D341Med (cell line): ENCODE measurements at places on chromosomes 3 and 15.

DNA sequence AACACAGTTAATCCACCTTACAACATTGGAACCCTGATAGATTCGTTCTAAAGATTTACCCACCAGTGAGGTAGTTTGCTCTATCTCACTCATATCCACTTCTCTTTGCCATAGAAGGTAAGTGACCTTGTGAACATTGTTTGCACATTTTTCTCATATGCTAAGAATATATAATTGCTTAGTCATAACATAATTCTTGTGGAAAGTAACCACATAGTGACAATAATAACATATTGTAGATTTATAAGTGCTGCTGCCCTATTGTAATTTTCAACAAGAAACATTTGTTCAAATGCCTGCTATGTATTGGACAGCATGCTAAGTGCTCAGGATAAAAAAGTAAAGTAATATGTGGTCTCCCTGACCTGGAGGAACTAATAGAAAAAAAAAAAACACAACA lies 554.2 kb upstream of the KCNMB2 start:
- DNase-seq = no peak

- DNase-seq = no peak
Measured at GRCh38 chr3:102089904-102090720, 240.8 kb downstream of the NFKBIZ start.

- no peak for DNase-seq
Measured at GRCh38 chr3:117548600-117548999, 839.0 kb downstream of the TUSC7 start.

DNA sequence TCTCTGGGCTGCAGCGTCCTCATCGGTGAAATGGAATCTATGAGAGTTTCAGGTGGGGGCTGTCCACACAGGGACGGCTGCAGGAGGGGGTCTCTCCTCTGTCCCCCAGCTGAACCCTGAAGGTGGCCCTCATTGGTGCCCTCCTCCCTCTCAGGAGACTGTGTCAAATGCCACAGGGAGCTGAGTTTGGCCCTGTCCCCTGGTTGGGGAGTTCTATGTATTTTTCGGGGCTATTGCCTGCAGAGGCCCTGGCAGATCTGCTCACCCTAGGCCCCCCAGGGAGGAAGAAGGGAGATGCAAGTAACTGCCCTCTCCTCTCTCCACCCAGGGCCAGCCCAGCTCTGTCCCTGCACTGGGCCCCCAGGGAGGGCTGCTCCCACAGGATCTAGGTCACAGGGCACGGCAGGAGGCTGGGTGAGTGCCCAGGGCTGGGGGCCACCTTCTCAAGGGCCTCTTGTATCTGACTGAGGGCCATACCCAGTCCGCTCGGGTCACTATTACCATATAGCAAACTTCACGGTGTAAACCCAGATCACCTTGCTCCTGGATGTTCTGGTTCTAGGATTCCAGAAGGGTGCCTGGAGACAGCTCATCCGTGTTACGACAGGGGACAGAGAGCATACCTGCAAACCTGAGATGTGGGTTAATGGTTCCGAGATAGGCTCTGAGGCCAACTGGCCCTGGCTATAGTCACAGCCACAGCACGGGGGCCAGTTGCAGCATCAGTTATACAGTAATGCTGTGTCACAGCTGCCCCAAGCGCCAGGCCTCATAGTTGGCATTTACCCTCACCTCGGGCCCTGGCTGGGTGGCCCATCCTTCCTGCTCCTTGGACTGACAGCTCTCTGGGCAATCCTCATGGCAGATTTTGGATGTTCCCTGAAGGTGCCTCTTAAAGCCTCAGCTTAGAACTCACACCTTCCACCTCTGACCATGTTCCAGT lies 102.4 kb upstream of the PRR23E start:
- DNase-seq = no peak

- no peak for DNase-seq
Measured at GRCh38 chr3:100269001-100269400, 8.2 kb downstream of the TBC1D23 start.

GRCh38 chr3:157351981-157352380 lies 84.7 kb upstream of the PTX3 start:
- DNase-seq = no peak

DNA sequence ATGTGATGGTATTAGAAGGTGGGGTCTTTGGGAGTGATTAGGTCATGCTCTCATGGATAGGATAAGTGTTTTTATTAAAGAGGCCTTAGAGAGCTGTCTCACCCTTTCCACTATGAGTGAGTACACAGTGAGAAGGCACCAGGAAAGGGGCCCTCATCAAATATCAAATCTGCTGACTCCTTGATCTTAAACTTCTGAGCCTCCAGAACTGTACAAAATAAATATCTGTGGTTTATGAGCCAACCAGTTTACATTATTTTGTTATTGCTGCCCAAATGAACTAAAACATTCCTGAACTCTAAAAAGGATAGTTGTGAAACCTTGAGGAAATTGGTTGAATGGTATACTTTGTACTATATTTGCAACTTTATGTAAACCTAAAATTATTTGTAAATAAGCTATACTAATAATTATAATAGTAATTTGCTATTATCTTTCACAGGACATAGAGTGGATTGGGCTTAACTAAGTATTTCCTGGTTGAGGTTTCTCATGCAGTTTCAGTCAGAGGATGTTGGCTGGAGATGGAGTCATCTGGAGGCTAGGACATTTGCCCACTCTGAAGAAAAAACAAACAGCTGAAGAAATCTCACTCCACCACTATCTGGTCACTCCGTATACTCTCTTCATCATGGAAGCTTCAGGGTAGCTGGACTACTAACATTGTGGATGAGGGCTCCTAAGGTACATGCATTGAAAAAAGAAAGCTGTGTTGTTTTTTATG lies 1068.6 kb upstream of the CADM2 start:
- no peak for DNase-seq

GRCh38 chr3:77462951-77463350 lies 423.1 kb downstream of the ROBO2 start:
- no peak for DNase-seq

DNA sequence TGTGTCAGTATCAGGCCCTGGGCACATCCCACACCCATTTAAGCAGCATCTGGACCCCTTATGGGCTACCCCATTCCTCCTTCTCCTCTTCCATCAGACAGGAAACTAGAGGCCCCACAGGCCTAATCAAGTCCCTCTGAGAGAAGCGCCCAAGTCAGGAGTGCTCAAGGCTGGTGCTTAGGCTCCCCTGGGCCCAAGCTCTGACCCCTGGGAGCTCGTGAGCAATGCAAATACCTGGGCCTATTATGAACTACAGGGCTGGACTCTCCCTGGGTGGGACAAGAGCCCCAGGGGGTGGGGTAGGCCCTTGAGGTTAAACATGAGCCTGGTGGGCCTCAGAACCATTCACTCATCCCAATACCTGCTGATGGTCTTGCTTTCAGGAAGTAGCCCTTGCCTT lies 57.4 kb downstream of the SEMA3G start:
- DNase-seq = no peak

DNA sequence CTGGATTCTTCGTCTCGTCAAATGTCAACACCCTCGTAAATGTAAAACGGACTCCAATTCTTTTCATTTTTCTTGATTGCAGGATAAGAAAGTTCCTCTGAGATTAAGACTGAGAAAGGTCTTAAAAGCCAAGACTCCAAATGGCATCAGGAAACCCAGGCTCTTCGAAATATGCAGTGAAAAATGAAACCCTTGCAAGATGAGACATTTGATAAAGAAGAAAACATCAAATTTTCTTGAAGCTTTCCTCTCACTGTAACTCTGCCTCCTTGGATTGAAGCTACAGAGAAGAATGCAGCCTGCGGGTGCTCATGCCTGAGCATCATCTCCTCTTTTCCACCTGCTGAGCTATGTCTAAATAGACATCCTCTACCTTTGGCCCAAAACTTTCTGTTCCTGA lies 342.4 kb upstream of the THBS1 start:
- DNase-seq = no peak

- DNase-seq = no peak
Measured at GRCh38 chr15:49154799-49155109, 645 bp downstream of the COPS2 start.

DNA sequence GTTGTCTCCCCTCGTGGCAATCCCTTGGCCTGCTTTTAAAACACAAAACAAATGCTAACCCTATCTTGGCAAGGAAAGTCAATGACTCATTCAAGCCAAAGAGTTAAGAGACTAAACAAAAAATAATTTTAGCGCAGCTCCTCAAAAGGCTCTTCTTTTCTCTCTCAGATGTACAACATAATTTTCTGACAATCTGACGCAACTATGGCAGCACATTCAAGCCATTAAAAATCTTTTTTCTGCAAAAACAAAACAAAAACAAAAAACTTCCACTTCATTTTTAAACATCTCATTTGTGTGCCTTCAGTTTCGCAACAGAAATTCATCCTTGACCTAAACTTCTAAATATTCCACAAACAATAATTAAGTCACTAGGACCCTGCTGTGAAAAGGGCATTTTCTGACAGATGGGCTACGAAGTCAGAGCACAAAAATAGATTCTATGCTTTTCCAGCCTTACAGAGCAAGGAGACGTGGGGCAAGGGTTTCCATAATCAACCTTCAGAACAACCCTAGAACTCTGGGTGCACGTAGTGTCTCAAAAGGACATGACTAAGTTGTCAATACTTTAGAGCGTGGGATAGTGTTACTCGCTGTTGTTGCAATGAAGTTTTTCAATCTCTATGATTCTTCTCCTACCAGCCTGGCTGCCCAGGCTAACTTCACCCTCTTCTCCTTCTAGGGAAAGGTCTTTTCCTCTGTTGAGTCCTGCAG lies 84.3 kb downstream of the MB21D2 start:
- no peak for DNase-seq

DNA sequence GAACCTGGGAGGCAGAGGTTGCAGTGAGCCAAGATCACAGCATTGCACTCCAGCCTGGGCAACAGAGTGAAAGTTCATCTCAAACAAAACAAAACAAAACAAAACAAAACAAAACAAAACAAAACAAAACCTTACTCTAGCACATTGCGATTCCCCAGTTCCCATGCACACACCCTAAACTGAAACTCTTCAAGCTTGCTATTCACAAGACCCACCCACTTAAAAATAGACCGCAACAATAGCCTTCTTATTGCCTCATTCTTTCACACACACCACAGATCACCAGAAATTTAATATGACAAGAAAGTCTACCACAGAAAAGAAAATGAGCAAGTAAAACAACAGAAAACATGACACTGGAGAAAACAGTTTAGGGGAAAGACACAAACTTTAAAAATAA lies 598.4 kb downstream of the FHIT start:
- no peak for DNase-seq

DNA sequence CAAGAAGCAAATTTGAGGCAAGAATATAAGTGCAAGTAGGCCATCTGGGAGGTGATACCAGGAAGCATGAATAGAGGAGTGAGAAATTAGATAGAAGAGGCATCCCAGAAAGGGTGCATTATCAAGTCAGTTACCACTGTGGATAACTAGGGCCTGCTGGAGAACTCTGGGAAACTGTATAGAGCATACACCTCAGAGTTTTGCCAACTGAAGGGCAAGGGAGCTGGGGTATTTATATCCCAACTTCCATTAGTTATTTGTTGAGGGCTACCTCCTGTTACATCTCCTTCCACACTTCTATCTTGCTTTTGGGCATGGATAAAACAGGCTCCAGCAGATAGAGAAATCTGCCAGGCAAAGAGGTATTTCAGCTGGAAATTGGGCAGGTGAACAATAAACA lies 83.5 kb upstream of the MRPL3 start:
- DNase-seq = no peak

DNA sequence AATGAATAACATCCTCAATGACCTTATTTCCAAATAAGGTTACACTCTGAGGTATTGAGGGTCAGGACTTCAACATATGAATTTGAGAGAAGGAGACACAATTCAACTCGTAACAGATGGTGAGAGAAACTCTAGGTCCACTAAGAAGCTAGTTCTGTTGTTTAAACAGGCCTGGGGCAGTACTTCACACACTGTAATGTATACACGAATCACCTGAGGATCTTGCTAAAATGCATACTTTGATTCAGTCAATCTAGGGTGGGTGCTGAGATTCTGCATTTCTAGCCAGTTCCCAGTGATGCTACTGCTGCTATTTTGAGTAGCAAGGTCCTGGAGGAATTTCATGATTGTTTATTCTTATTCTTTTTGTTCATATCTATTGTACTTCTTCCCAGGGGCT lies 186.8 kb downstream of the SATB1 start:
- DNase-seq = no peak

DNA sequence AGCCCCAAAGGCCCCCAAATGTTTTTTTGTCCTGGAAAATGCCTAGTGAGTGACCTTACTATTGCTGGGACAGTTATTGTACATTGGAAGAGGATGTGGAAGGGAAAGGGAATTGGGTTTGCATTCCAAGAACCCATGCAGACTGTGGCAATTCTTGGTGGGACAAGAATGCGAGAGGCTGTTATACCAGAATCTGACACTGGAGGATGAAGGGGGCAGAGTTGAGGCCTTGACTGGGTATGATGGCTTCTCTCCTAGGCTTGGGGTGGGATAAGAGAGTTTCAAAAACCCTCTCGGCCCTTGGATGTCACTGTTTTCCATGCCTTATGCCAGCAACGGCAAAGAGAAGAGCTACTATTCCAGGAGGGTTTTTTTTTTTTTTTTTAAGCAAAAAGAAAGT lies 25.3 kb downstream of the IL16 start:
- no peak for DNase-seq

GRCh38 chr3:122993124-122993978 lies 34.2 kb downstream of the SEMA5B start:
- no peak for DNase-seq

DNA sequence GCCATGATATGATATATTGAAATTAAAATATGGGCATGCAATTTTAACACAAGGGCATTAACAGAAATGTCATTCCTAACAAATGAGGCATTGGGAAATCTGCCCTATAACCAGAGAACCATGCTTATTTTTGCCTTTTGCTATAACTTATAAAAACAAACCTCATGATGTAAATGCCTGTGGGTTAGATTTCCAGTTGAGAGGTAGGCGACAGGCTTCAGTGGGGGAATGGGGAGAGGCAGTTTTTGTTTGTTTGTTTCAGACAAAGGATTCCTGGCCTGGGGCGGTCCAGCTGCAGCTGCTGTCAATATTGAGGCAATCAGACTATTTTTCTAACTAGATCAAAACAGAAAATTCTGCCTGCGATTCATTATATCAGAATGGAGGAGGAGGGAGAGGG lies 490.4 kb upstream of the CFAP20DC start:
- no peak for DNase-seq

DNA sequence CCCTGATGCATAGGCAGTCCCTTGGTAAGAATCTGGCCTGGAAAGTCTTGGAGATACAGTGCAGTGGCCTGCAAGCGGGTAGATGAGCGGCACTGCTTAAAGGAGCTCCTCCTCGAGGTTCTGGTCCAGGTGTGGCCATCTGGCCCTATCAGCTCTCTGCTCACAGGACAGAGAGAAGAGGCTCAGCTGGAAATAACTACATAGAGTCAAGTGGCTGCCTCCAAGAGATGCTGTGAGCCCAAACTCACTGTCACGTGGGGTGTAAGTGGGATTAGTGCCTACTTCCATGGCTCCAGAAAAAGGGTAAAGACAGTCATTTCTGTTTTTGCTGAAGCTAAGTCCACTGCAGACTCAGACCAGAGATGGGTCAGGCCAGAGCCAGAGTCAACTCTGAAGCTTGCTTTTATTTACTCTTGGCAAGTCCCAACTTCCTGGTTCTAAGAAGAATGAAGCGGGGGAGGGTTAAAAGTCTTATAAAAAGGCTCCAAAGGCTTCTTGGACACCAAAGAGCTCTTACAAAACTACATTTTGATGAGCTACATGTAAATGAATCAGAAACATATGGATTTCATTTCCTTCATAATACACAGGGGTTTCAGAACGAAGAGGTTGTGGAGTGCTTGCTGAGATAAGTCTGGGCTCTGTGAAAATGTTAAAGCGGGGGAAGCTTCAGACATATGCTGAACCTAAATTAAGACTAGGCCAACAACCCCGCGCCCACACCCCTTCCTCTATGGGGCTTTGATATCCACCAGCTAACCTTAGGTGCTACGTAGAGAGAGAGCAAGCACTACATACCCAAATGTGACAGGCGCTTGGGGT lies 77.1 kb downstream of the PDZRN3 start:
- no peak for DNase-seq
